ENCODE measurements at places on chromosomes 4 and X. TPM values are rescaled to one million over a fixed set of nuclear protein-coding genes. Genes with fewer than 3 reads are reported as not detected.

- no peak for DNase-seq
Observed at GRCh38 chr4:83139514-83140156, 25.1 kb upstream of the PLAC8 start.

- no peak for DNase-seq
Observed at GRCh38 chr4:73308286-73308685, 49.7 kb upstream of the ANKRD17 start.

The STS gene
- polyA plus RNA-seq: 5.5 TPM

The XAGE5 gene
- polyA plus RNA-seq: not detected

DNA sequence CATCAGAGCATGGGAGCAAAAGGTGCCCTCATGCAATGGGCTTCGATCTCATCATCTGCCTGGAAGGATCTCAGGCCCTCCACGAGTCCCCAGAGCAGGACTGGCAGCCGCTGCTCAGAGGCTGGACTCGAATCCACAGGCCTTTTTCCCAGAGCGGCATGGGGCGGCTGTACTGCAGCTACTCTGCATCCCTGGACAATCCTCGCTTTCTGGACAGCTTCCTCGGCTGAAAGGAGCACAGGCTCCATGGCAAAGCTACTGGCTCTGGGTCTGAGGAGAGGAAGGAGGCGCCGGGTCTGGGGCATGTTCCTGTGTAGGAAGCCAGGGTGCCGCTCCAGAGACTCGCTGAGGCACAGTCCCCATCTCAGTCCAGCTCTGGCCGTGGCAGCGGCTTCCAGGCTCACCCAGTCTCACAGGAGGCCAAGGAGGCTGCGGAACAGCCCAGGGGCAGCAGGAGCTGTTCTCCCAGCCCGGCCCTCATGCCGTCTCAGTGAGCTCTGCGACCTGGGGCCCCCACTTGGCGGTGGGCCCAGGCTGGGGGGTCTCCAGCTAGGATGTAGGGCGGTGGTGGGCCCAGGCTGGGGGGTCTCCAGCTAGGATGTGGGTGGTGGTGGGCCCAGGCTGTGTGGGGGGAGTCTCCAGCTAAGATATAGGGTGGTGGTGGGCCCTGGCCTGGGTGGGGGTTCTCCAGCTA is 2.7 kb upstream of the SPON2 start:
- DNase-seq: no peak

The SERTM2 gene
- polyA plus RNA-seq: 0.05 TPM

DNA sequence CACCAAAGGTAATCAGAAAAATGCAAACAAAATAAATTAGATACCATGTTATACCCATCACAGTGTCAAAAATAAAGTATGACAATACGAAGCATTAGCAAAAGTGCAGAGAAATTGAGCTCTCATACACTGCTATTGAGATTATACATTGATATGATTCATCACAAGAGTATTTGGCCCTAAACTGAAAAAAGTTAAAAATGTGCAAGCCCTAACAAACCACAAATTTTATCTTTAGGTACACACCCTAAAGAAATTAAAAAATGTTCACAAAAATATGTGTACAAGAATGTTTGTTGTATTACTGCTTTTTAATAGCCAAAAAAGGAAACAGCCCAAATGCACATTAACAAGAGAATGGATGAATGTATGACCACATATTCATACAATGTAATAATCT is 137.9 kb upstream of the MAGEA10 start:
- no peak for DNase-seq

GRCh38 chr4:52853351-52853750 is 8.8 kb upstream of the RASL11B start:
- no peak for DNase-seq

The PABPC1L2A gene
- not detected for polyA plus RNA-seq

GRCh38 chr4:32061916-32062315 is 1341.7 kb downstream of the PCDH7 start:
- DNase-seq: no peak

GRCh38 chrX:139246295-139246694 is 284.2 kb upstream of the F9 start:
- no peak for DNase-seq

GRCh38 chr4:140790765-140791164 is 34.6 kb upstream of the TBC1D9 start:
- no peak for DNase-seq

The C1QTNF7 gene
- polyA plus RNA-seq: 28.6 TPM

GRCh38 chrX:55801811-55802210 is 84.3 kb downstream of the RRAGB start:
- no peak for DNase-seq
